Neural cell (in vitro differentiated cells): ENCODE measurements at places on chromosomes 11 and 22. TPM values are rescaled to one million over a fixed set of nuclear protein-coding genes. Genes with fewer than 3 reads are reported as not detected.

Gene CNGA4
- not detected in 2 replicates for polyA plus RNA-seq

Gene GP1BB
- 40.7 and 42.0 TPM in 2 replicates for polyA plus RNA-seq

Gene APOA5
- not detected in 2 replicates for polyA plus RNA-seq

Gene CRYAB
- not detected in 2 replicates for polyA plus RNA-seq

Gene HMGXB4
- 14.6 and 20.0 TPM in 2 replicates for polyA plus RNA-seq

Gene SEC14L6
- polyA plus RNA-seq: not detected in 2 replicates

Gene EMID1
- 14.1 and 22.2 TPM in 2 replicates for polyA plus RNA-seq

Gene FIBP
- polyA plus RNA-seq: 248 and 284 TPM in 2 replicates

Gene DNAJB7
- polyA plus RNA-seq: not detected in 2 replicates

Gene FIBIN
- polyA plus RNA-seq: not detected in 2 replicates

Gene MYOD1
- not detected in 2 replicates for polyA plus RNA-seq

Gene FAR1
- polyA plus RNA-seq: 91.2 and 110 TPM in 2 replicates

Gene GVQW3
- 17.2 and 24.0 TPM in 2 replicates for polyA plus RNA-seq

Gene PKDREJ
- polyA plus RNA-seq: not detected in 2 replicates

Gene PYGM
- 0.14 and 0.43 TPM in 2 replicates for polyA plus RNA-seq

Gene EXPH5
- not detected in 2 replicates for polyA plus RNA-seq

Gene SLC29A2
- 1.7 and 2.2 TPM in 2 replicates for polyA plus RNA-seq

Gene CXCR5
- not detected in 2 replicates for polyA plus RNA-seq

Gene CATSPERZ
- 3.4 TPM in 1 of 2 replicates, not detected in the other for polyA plus RNA-seq

Gene SPTBN2
- polyA plus RNA-seq: 159 and 219 TPM in 2 replicates

Gene OR51E1
- not detected in 2 replicates for polyA plus RNA-seq

Gene OR5P2
- polyA plus RNA-seq: not detected in 2 replicates

Gene PES1
- polyA plus RNA-seq: 44.1 and 46.6 TPM in 2 replicates

Gene SAA1
- not detected in 2 replicates for polyA plus RNA-seq

Gene MOGAT2
- polyA plus RNA-seq: not detected in 2 replicates

Gene ARHGAP42
- polyA plus RNA-seq: 0.20 and 0.64 TPM in 2 replicates

Gene SHANK3
- 5.5 and 6.3 TPM in 2 replicates for polyA plus RNA-seq

Gene PLAAT2
- polyA plus RNA-seq: not detected in 2 replicates

Gene CDPF1
- polyA plus RNA-seq: 32.7 and 39.3 TPM in 2 replicates

Gene RAB3IL1
- polyA plus RNA-seq: 1.6 and 4.0 TPM in 2 replicates

Gene P2RX6
- 0.17 and 0.48 TPM in 2 replicates for polyA plus RNA-seq

Gene NEFH
- 0.05 and 0.42 TPM in 2 replicates for polyA plus RNA-seq

Gene MEI1
- 0.34 TPM in 1 of 2 replicates, not detected in the other for polyA plus RNA-seq

Gene ACTN3
- not detected in 2 replicates for polyA plus RNA-seq

Gene RANGAP1
- polyA plus RNA-seq: 48.6 and 57.0 TPM in 2 replicates

Gene RNASEH2C
- 38.4 and 43.8 TPM in 2 replicates for polyA plus RNA-seq

Gene APOC3
- not detected in 2 replicates for polyA plus RNA-seq

Gene BEST1
- 6.4 and 7.7 TPM in 2 replicates for polyA plus RNA-seq

Gene TEX12
- polyA plus RNA-seq: 0.36 and 0.51 TPM in 2 replicates

Gene HIKESHI
- polyA plus RNA-seq: 174 and 180 TPM in 2 replicates

Gene GDPD4
- polyA plus RNA-seq: not detected in 2 replicates

Gene MAPK12
- polyA plus RNA-seq: 36.7 and 53.3 TPM in 2 replicates

Gene CCDC87
- 0.48 TPM in 1 of 2 replicates, not detected in the other for polyA plus RNA-seq

Gene IL10RA
- 0.76 and 1.1 TPM in 2 replicates for polyA plus RNA-seq

Gene SCGB1A1
- not detected in 2 replicates for polyA plus RNA-seq

Gene MAJIN
- not detected in 2 replicates for polyA plus RNA-seq

Gene GAS2
- 2.5 and 8.0 TPM in 2 replicates for polyA plus RNA-seq

Gene SOX10
- polyA plus RNA-seq: not detected in 2 replicates

Gene TMEM191C
- polyA plus RNA-seq: 68.3 and 81.8 TPM in 2 replicates

Gene OR2D2
- not detected in 2 replicates for polyA plus RNA-seq

Gene BIK
- polyA plus RNA-seq: 1.5 and 3.1 TPM in 2 replicates

Gene YPEL4
- polyA plus RNA-seq: 18.4 and 19.8 TPM in 2 replicates

Gene OR51B5
- not detected in 2 replicates for polyA plus RNA-seq

Gene OR9Q1
- not detected in 2 replicates for polyA plus RNA-seq
